C1 segment of cervical spinal cord (tissue), 14 donors: ENCODE measurements at places on chromosomes 1 and 21.

- no peak for DNase-seq
Observed at GRCh38 chr1:54403808-54404261, 2.4 kb downstream of the SSBP3 start.

DNA sequence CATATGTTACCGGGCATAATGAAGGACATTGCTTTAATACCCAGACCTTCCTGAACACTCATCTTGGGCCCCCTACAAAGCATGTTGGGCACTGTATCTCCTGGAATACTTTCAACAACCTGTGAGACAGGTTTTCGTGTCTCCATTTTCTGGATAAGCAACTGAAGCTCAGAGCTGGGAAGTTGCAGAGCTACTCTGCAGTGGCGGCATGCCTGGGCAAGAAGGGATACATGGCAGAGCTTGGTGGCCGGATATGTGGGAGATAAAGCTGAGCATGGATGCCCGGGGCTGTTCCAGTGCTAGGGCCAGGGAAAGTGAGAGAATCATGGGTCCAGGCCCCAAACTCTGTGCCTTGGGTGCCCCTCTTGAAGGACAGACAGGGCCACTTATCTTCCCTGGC, 71.6 kb upstream of the KCND3 start:
- DNase-seq = no peak

- DNase-seq = no peak
Observed at GRCh38 chr1:110466646-110467280, 15.8 kb downstream of the PROK1 start.

DNA sequence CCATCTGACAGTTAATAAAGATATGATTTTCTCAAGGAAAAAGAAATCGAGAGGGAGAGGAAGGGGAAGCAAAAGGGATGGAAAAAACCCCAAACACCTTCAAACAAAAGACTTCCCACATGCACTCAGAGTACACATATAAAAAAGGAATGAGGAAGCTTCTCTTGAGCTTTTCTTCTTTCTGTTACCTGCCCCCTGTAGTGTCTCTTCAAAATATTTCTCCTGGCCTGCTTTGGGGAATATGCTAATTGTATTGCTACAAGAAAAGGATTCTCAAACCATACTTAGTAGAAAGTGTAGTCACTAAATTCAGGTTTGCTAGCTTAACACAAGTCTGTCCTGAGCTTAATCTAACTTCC, 58.7 kb downstream of the KIF14 start:
- DNase-seq = no peak

- DNase-seq = no peak
Observed at GRCh38 chr1:31228986-31229385, 10.7 kb downstream of the NKAIN1 start.

GRCh38 chr1:156852418-156852874, 6.5 kb downstream of the INSRR start:
- DNase-seq = no peak

DNA sequence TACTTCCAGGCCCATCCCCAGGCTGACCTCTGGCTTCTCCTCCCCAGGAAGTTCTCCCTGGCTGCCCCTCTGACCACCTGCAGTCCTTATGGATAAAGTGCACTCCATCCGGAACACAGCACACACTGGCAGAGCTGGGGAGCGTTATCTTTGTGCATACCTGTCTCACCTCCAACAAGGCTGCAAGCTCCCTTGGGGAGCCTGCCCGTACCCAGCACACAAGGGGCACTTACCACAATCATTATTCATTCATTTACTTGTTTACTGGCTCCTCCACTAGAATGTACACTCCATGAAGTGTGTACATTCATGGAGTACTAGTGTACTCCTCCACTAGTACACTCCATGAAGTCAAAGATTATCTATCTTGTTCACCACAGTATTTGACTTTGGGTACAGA, 30.3 kb downstream of the GLIS1 start:
- DNase-seq = no peak

GRCh38 chr1:217135987-217136894, 413.0 kb upstream of the ESRRG start:
- DNase-seq = no peak

GRCh38 chr21:15741510-15741909, 11.7 kb downstream of the USP25 start:
- no peak for DNase-seq

GRCh38 chr1:152164517-152165136, 5.6 kb upstream of the RPTN start:
- no peak for DNase-seq

DNA sequence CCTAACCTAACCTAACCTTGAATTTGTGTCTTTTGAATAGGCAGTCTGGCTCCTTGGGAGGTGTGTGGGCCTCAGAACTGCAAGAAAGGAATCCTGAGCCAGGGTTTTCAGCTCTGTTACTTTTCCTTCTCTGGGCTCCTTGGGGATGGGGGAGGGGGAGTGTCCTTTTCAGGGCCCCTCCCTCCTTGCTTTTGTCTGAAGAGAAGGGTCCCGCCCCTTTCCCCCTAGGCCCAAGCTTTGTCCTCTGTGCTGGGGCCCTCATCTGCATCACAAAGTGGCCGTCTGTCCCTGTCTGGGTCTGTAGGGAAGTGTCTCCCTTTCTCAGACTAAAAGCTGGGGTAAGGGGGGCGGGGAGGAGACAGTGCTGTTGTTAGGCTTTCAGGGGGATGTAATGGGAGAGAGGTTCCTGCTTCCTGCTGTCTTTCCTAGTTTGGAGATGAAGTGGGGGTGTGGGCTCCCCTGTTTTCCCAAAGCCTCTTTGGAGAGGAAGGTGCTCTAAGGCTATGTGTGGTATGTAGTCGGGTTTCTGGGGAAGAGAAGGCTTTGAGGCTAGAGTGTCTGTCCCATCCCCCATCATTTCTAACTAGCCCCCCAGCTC, 3.1 kb downstream of the AGO1 start:
- no peak for DNase-seq

DNA sequence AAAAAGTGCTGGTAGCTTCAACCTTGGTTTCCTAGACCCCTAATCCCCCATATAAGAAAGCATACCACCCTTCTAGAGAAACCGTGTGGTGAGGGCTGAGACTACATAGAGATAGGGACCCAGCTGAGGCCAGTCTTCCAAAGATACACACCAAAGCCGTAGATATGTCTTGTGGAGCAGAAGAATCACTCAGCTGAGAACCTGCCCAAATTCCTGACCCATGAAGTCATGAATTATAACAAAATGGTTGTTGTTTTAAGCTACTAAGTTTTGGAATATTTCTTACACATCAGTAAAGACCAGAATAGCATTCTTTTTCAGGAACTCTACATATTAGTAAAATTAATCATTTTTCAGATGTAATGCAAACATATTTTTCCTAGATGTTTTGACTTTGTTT, 3.3 kb upstream of the SNRPE start:
- DNase-seq = no peak

GRCh38 chr1:76257823-76258222, 183.3 kb downstream of the ST6GALNAC3 start:
- DNase-seq = no peak

- DNase-seq = no peak
Observed at GRCh38 chr1:46580140-46580903, 23.7 kb downstream of the MKNK1 start.

DNA sequence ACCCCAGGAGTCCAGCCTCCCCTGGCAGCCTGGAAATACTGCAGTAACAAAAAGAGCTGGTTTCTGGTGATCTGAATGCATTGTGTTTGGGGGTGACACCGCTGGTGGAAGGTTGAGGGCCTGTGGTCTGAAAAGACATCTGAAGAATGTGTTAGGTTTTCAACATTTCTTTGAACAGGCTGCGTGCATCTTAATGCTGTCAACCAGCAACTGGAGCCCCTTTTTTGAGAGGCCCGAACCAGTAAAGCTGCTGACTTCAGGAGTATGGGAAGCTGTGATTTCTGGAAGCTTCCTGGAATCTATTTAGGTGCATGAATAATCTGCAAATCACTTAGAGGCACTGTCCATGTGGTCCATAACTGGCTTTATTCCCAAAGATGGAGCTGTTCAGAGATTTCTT, 17.0 kb downstream of the ATP5PO start:
- no peak for DNase-seq
